ENCODE measurements at places on chromosomes 12 and 14. TPM values are rescaled to one million over a fixed set of nuclear protein-coding genes. Genes with fewer than 3 reads are reported as not detected.

TAS2R50 gene
- 10.7 TPM for total RNA-seq

NTF3 gene
- total RNA-seq, result 1.6 TPM

ACSM4 gene
- not detected for total RNA-seq

EPYC gene
- total RNA-seq, result not detected

PROX2 gene
- not detected for total RNA-seq

TEP1 gene
- 13.3 TPM for total RNA-seq

RIC8B gene
- 25.4 TPM for total RNA-seq

CLEC14A gene
- total RNA-seq, result 42.2 TPM

CEBPE gene
- not detected for total RNA-seq

ZFHX2 gene
- total RNA-seq, result 0.31 TPM

TMEM63C gene
- total RNA-seq, result 0.92 TPM

ARMH4 gene
- 18.2 TPM for total RNA-seq

HOXC9 gene
- total RNA-seq, result not detected

FGF6 gene
- total RNA-seq, result 50.7 TPM

AKAP6 gene
- 230 TPM for total RNA-seq

VIPAS39 gene
- total RNA-seq, result 21.1 TPM

FOXN3 gene
- total RNA-seq, result 74.7 TPM

EMP1 gene
- 226 TPM for total RNA-seq

NDUFA12 gene
- total RNA-seq, result 131 TPM

KLHDC1 gene
- total RNA-seq, result 10.9 TPM

SCYL2 gene
- total RNA-seq, result 72.3 TPM

KLRK1 gene
- total RNA-seq, result 1.7 TPM

MAP3K9 gene
- 6.7 TPM for total RNA-seq

LHX5 gene
- total RNA-seq, result not detected

TEAD4 gene
- 37.4 TPM for total RNA-seq

CSRP2 gene
- 45.2 TPM for total RNA-seq

CDCA3 gene
- 5.9 TPM for total RNA-seq

GNB3 gene
- 5.8 TPM for total RNA-seq

RAPGEF3 gene
- 16.0 TPM for total RNA-seq
